ENCODE measurements at places on chromosomes 3 and 15. TPM values are rescaled to one million over a fixed set of nuclear protein-coding genes. Genes with fewer than 3 reads are reported as not detected.

Gene TJP1
- polyA plus RNA-seq = 119 TPM

Gene EFCAB12
- 6.2 TPM for polyA plus RNA-seq

Gene PTPRG
- 48.4 TPM for polyA plus RNA-seq

Gene U2SURP
- 197 TPM for polyA plus RNA-seq

Gene BCL2A1
- 0.73 TPM for polyA plus RNA-seq

Gene HIGD2B
- polyA plus RNA-seq = not detected

Gene STAC
- 0.99 TPM for polyA plus RNA-seq

Gene MEGF11
- 11.4 TPM for polyA plus RNA-seq

Gene MCF2L2
- polyA plus RNA-seq = 3.2 TPM

Gene ANKDD1A
- 12.8 TPM for polyA plus RNA-seq

Data from right lung (tissue), 10 donors.